Muscle of leg (tissue), 16 donors: ENCODE measurements at places on chromosomes 6 and 20. TPM values are rescaled to one million over a fixed set of nuclear protein-coding genes. Genes with fewer than 3 reads are reported as not detected.

- DNase-seq = no peak
These were observed 90.9 kb downstream of the PSMG4 start for GRCh38 chr6:3349388-3350251.

- no peak for DNase-seq
These were observed 88.5 kb upstream of the SIM1 start for GRCh38 chr6:100553243-100553642.

- DNase-seq = peak; percentile 61
These were observed 38.1 kb upstream of the BMP5 start for GRCh38 chr6:55913228-55914195.

DNA sequence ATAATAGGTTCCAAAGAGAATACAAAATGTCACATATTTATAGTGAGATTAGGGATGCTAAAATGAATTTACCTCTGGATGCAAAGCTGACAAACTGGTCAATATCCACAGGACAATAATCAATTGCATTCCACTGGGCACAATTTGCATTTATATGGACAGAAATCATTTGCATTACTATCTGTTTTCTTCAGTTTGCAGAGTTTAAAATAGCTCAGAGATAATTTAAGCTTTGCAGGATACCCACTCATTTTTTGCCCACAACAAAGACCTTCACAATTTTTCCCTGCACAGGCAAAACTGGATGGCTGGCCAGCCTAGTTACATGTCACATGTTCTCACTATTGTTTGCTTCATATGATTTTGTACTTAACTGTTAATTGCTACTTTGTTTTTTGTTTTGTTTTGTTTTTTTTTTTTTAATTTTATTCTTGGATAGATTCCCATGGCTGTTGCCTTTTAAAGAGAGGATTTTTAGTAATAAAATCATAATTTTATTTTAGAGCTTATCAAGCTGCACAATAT is 483.5 kb downstream of the UTRN start:
- peak; percentile 21 for DNase-seq

Gene ARFGEF2
- 16.8 TPM for total RNA-seq

DNA sequence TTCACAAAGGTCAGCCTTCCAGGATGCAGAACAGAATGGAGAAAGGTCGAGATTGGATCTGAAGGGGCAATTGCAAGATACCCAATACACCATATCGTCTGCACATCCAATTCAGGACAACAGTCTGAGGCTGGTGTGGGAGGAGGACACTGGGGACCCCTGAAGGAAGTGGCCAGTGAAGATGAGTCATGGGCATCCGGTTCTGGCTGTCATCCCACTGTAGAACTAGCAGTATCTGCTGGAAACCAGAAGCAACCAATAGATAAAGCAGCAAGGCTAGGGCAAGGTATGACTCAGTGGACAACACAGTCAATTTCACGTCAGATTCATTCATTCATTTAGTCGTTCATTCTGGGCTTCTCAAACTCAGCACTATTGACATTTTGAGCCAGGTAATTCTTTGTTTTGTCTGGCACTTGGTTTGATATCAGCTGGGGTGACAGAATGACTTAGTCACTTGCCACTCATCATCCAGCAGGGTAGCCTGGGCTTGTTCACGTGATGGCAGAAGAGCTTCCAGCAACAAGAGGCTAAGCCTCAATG is 30.3 kb upstream of the SHLD1 start:
- DNase-seq = no peak

DNA sequence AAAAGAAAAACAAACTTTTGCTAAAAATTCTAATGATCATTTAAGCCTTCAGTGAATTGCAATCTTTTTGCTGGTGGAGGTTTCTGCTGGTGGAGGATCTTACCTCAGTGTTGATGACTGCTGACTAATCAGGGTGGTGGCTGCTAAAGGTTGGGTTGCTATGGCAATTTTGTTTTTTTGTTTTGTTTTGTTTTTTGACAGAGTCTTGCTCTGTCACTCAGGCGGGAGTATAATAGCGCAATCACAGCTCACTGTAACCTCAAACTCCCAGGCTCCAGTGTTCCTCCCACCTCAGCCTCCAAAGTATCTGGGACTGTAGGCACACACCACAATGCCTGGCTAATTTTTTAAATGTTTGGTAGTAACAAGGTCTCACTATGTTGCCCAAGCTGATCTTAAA is 94.7 kb downstream of the ANKRD6 start:
- DNase-seq = no peak

DNA sequence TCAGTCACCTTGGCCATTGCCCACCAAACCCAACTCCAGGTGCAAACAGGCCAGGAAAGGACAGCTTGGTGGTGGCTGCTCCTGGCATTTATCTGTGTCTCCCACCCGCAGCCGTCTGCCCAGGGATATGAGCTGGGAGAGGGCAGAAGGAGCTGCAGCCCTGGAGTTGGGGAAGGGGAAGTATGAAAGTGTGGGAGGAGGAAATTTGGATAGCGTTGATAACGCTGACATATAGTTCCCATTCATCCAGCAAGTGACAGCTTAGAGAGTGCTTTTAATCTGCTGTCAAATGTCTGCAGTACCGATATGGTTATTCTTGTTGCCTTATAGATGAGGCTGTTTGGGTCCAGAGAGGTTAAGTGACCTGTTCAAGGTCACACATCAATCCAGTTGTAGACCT is 741 bp downstream of the KCNK16 start:
- DNase-seq = no peak

- no peak for DNase-seq
These were observed 899.6 kb upstream of the SLC35B3 start for GRCh38 chr6:9334979-9335378.

DNA sequence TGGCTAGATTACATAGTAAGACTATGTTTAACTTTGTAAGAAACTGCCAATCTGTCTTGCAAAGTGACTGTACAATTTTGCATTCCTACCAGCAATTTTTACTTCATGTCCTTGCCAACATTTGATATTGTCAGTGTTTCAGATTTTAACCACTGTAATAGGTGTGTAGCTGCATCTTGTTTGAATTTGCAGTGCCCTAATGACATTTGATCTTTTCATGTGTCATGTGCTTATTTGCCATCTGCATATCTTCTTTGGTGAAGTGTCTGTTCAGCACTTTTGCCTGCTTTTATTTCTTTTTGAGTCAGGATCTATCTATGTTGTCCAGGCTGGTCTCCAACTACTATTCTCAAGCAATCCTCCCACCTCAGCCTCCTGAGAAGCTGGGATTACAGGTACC is 2.4 kb upstream of the PRPH2 start:
- DNase-seq = no peak

Gene SLC16A10
- 5.1 TPM for total RNA-seq

DNA sequence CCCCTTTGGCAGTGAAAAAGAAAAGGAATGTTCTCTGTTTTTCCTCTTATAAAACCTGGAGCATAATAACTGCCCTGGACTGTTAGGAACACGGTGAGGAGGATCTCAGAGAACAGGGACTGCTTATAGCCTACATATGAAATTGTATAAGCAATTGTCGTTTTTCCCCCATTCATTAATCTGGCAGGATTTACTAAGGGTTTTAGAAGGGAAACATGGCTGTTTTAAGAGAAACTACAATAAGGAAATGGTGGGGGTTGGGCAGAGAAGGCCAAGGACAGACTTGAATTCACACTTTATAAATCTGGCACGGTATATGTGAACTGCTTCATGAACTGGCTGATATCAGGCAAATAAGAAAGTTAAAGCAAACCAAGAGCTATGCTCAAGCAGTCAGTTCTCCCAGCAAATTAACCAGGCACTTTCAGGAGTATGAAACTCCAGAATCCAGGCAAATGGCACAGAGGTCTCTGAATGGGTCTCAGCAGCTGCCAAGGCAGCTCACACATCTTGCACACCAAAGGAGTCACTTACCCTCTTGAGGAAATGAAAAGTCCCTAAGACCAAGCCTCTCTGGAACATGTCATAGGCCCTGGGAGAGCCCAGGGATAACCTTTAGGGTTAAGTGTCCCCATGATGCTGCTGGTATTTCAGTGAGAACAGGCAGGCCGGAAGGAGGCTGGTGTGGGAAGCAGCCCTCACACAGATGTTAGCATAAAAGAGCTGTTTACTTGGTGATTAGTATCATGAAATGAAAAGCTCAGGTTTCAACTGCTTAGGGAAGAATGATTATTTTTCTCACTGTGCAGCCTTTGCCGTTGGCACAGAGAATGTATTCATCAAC is 260.5 kb upstream of the MARCKS start:
- DNase-seq = peak; percentile 61

GRCh38 chr6:148747471-148748165 is 788 bp downstream of the UST start:
- DNase-seq = peak; percentile 69

GRCh38 chr20:61476956-61477355 is 224.9 kb downstream of the CDH4 start:
- no peak for DNase-seq
